ENCODE measurements at places on chromosomes 5 and 9.
A peak's percentile ranks its signal among the peaks of the same experiment; 100 is the strongest.

DNA sequence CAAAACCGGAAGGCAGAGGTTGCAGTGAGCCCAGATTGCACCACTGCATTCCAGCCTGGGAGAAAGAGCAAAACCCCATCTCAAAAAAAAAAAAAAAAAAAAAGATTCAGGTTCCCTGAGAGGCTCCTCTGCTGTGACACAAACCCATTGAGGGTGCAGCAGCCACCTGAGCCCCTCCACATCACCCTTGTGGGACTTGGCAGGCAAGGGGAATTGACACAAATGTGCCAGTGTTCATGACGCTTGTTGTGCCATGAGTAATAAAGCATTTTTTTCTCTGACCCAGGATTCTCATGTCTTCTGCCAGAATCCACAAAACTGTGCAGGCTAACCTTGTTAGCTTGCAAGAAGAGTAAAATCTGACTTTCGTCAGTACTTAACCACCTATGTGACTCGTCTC lies 149.6 kb downstream of the TTC39B start:
- no peak for DNase-seq

DNA sequence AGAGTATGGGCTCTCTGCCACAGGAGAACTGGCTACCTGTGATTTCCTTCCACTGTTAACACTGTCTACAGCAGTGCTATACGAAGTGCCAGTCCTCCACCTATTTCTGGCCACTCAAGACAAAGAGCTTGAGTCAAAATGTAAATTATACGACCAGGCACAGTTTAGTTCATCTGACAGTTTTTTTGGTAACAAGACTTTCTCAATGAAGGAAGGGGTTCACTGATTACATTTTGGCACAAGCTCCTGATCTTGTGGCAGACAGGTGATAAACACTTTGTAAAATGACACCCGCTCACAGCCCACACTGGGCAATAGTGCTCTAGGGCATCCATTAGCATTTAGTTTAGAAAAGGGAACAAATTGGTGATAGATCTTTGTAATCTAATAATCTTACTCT lies 8.6 kb downstream of the RBM22 start:
- DNase-seq, result no peak

DNA sequence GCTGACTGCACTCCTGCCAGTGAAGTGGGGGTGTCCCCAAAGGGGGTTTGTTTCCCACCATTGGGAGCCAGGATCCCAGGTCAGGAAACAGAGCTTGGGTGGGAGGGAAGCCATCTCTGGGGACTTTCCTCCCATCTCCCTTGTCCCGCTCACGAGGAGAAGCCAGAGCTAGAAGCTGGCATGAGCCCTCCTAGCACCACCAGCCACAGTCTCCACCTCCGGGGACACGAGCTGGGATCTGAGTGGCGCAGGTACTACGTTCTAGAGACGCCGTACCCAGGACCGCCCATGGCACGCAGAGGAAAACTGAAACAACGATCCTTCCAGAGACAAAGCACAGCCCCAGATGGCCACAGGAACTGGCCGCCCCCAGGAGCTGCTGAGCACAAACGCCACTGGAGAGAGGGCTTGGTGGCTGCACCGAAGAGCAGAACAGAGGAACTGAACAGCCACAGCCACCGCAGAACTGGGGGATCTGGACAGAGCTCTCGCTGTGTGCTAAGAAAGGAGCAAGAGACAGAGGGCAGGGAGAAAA lies 29.8 kb downstream of the ADAMTS2 start:
- DNase-seq, result no peak

- DNase-seq, result no peak
Observed at GRCh38 chr5:128237546-128237945, 154.0 kb downstream of the SLC12A2 start.

- DNase-seq, result no peak
Observed at GRCh38 chr5:60177596-60177995, 284.1 kb upstream of the PDE4D start.

- no peak for DNase-seq
Observed at GRCh38 chr9:15249042-15249818, 57.8 kb downstream of the TTC39B start.

- DNase-seq, result no peak
Observed at GRCh38 chr5:59500014-59500413, 393.5 kb downstream of the PDE4D start.

- no peak for DNase-seq
Observed at GRCh38 chr9:33151007-33151557, 16.1 kb downstream of the B4GALT1 start.

DNA sequence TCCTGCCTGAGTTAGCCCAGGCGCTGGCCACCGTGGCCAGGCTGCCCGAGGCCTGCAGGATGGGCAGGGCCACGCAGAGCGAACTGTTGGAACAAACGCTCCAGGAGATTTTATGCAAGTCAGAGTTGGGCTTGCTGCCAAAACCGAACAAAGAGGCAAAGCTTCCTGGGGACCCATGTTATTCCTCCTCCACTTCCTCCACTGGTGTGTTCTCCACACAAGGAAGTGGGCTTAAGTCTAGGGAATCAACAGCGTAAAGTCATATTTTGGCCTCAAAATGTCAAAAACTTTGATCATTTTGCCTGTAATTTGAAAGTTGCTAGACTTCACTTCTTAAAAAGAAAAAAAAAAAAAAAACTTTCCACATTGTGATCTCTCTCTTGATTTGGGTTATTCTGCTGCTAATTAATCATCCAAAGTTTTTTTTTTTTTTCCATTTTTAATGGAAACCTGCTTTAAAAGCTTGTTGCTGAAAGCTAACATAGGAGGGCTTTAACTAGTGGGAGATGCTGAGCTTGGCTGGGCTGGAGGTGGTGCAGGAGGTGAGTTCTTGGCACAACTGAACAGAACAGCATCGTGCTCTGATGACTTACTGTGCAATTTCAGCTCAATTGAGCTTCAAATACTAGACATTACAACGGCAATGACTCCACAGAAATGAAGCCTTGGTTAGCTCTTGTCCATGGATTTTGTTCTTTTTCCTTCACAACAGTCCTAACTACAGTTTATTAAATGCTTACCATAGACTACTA lies 73.0 kb downstream of the PTPDC1 start:
- DNase-seq, result peak; percentile 48

- DNase-seq, result no peak
Observed at GRCh38 chr9:28332648-28333047, 759.4 kb upstream of the C9orf72 start.

GRCh38 chr9:136010176-136010575 lies 49.0 kb upstream of the UBAC1 start:
- DNase-seq, result no peak

DNA sequence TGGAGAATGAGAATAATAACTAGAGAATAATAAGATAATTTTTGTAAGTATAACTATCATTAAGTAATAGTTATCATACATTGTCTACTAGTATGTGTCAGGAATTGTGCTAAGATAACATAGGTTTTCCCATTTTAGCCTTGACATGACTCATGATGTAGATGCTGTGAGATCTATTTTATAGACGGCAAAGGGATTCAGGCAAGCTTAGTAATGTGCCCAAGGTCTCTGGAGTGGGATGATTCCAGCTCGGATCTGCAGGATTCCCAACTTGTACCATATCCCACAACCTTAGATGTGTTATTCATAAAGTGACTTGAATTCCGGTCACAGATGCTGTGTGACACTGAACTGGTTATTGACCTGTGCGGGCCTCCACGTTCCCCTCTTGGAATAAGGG lies 51.5 kb downstream of the IL31RA start:
- DNase-seq, result no peak

- no peak for DNase-seq
Observed at GRCh38 chr5:132110930-132111329, 37.3 kb downstream of the CSF2 start.

DNA sequence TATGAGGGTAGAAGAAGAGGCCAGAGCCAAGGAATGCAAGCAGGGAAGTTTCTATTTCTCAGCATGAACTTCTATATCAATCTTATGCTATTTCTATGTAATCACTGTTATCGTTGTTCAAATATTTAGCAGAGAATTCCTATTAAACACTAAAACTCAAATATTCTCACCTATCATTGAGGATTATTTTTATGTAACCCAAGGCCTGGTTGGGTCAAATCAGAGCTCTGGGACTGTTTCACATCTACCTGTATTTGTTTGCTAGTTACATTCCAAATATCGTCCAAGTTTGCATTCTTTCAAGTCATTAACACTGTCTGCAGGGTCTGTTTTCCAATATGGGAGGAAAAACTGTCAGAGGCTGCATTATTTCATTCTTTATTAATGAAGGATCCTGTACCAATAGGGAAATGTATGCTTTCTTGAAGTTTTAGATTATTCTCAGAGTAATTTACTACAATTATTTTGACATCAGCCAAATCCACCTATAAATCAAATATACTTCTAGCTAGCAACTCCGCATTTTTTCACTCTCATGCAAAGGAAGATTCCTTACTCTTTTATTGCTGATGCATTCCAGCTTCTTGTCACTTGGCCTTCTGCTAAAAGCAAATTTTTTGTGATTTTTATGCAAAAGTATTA lies 52.2 kb downstream of the LURAP1L start:
- no peak for DNase-seq

- no peak for DNase-seq
Observed at GRCh38 chr9:24487250-24487861, 58.3 kb downstream of the IZUMO3 start.

- no peak for DNase-seq
Observed at GRCh38 chr9:70427161-70427945, 12.9 kb upstream of the KLF9 start.

- no peak for DNase-seq
Observed at GRCh38 chr5:87354496-87354895, 58.2 kb downstream of the CCNH start.

- DNase-seq, result no peak
Observed at GRCh38 chr5:160175438-160176218, 53.7 kb upstream of the FABP6 start.

DNA sequence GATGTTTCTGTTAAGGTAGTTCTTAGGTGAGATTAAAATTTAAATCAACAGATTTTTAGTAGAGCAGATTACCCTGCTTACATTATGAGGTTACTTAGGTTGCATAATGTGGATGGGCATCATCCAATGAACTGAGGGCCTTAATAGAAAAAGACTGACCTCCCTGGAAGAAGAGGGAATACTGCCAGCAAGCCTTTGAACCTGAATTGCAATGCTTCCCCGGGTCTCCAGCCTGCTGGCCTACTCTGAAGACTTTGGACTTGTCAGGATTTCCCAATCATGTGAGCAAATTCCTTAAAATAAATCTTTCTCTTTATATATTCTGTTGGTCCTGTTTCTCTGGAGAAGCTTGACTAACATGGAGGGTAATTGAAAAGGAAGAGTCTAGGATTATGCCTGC lies 542.1 kb upstream of the ARRDC3 start:
- no peak for DNase-seq

DNA sequence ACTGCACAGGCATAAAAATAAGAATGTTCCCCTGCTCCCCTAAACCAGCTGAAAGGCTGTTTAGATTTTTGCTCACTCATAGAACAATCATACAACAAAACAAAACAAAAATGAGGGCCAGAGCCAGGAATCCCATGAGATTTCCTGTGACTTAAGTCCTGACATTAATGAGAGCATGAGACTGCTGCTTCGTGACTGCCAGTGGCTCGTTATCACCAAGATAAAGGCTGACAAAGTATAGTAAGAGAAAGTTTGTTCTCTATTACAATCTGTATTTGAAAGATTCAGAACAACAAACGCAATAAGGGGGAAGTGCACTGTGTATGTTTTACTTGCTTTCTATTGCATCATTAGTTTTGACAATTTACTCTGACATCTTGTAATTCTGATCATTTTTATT lies 837.1 kb upstream of the C9orf72 start:
- DNase-seq, result no peak

GRCh38 chr5:131760793-131761192 lies 36.0 kb downstream of the FNIP1 start:
- no peak for DNase-seq

DNA sequence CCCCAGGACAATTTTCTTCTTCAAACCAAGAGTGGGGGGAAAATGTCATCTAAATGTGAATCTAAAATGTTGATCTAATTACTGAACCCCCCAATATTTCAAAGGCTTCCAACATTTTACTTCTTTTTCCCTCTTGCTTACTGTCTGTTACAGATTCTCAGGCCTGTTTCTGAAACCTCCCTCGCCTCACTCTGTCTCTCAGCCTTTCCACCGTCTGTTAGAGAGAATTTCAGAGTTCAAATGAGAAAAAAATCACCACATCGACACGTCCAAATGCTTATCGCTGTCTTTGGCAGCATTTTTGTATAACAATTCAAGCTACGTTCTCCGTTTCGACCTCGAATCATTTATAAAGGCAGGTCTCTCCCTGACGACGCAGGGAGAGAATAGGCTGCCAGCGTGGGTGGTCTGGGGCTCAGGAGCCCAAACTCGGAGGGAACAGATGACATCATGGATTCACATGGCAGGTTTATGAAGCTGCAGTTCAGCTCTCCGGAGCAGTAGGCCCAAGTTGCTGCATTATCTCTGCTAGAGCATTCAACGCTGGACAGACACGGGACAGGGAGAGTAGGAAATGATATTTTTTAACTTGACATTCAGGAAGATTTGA lies 139.8 kb downstream of the GAS1 start:
- DNase-seq, result no peak

DNA sequence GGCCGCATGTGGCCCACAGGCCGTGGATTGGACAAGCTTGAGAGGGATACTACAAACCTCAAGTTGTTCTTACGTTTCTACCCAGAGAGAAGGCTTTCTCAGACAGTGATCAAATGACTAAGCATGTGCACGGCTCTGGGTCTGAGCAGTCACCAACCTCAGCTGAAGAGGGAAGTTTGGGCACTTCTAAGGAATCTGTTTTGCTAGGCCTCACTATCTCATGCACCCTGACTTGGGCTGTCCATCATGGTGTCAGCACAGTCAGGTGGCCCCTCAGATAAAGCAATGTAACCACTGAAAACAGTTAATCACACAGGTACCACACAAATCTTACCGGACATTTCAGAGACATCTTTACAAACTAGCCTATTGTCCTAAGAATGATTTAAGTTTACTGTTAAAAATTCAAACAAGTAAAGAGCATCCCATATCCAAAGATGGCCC lies 24.6 kb downstream of the CSF2 start:
- no peak for DNase-seq

- no peak for DNase-seq
Observed at GRCh38 chr5:61177716-61178115, 15.4 kb upstream of the SMIM15 start.

DNA sequence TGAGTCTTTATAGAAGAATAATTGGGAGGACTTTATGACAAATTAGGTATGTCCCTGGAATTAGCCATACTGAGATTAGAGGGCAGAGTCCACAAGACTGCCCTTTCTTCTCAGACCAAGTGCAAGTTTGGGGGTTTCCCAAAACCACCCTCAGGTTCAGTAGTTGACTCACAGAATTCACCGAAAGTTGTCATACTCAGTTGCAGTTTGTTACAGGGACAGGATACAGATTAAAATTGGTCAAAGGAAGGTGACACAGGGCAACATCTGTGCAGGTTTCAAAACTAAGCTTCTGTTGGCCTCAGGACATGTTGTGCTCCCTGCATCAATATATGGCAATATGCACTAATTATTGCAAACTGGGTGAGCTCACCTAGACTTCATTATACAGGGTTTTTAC lies 3.8 kb downstream of the RANBP17 start:
- DNase-seq, result no peak

GRCh38 chr9:114431003-114431402 lies 43.2 kb upstream of the AKNA start:
- no peak for DNase-seq
